ENCODE measurements at places on chromosomes 2 and 18.

GRCh38 chr2:162416446-162416845 is 72.5 kb downstream of the GCA start:
- DNase-seq, result no peak

- no peak for DNase-seq
Observed at GRCh38 chr2:96537734-96538486, 1.4 kb downstream of the ARID5A start.

GRCh38 chr2:230602562-230603230 is 109.9 kb upstream of the CAB39 start:
- DNase-seq, result no peak

DNA sequence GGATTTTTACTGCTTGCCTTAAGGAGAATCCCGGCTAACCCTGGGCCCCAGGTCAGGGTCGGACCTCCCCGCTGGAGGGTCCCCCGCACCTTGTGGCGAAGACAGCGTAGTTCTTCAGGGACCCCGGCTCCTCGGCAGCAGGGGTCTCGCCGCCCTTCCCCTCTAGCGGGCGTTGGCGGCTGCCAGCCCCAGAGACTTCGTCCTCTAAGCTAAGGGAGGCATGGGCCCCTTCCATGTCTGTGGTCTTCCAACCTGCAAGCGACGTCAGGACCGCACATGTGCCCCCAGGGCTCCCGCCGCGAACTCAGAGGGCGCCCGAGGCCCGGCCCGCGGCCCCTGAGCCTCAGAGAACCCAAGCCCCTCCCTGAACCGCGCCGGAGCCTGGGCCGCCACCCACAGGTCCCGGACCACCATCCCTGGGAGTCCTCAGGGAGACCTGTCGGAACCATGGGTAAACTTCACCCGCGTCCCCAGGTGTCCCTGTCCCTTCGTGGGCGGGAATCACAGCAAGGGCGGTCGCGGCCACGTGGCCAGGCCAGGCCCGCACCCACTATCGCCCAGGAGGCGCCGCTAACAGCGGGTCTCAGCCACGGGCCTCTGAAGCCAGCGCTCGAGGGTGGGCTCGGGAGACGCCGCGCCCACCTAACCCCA is 562 bp downstream of the ANKMY1 start:
- DNase-seq, result no peak

DNA sequence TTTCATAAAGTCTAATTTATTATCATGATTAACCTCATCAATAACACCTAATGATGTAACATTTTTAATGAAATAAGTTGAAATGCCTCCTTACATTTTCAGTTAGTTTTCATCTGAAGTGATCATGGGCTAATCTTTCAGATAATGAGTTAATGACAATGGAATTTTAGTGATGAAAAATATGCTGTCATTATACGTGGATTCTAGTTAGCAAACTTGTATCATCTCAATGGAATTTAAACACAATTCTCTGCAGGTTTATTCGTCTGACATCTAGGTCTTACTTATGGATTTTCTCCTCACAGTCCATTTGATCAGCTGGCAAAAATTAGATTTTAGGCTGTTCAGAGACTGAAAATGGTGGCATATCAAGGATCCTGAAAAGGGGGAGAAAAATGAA is 885.0 kb downstream of the SLC4A3 start:
- no peak for DNase-seq

DNA sequence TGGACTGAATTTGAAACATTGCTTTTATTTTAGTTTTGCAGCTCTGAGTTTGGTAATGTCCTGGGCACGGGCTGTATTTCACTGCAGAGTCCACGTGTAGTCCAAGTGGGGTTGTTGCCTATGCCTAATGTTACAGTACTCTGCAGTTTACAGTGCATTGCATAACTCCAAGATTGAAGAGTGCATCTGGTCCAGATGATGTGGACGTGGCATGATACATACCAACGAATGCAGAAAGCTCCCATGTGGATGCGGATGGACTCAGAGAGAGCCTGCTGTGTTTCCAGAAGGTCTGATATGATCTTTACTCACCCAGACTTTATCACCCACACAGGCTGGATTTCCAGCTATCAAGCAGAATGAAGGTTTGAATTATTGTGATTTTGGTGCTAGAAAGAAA is 44.4 kb upstream of the CCDC68 start:
- no peak for DNase-seq

DNA sequence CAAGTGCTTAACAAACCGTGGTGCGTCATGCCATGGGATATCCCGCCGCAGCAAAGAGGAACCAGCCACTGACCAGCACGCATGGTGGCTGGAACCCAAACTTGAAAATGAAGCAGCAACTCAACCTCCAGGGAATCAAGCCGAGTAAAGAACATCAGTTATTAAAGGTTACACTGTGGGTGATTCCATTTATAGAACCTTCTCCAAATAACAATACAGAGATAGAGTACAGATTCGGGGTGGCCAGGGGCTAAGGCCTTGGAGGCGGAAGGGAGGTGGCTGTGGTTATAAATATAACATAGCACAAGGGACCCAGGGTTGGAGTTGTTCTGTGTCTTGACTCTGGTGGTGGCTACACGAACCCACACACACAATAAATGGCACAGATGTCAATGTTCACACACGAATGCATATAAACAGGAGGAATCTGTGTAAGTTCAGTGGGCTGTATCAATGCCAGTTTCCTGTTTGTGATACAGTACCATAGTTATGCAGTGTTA is 123.1 kb downstream of the EIPR1 start:
- DNase-seq, result no peak

DNA sequence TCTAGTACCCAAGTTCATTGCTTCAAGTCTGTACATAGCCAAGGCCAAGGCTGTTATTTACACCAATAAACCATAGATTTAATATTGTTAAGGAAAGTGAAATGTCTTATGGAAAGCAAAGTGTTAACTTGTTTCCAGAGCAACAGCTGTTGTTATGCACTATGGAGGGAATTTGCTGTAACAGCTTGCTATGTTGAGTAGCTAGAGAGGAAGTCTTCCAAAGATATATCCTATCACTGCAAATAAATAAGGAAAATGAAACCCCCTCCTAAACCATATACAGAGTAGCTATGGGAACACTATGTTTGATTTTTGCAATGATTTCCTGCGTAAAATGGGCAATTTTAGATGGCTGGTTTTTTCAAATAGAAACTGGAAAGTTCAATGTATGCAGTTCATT is 21.1 kb downstream of the TMEM182 start:
- no peak for DNase-seq

GRCh38 chr2:97995026-97995733 is 568 bp downstream of the TMEM131 start:
- no peak for DNase-seq

DNA sequence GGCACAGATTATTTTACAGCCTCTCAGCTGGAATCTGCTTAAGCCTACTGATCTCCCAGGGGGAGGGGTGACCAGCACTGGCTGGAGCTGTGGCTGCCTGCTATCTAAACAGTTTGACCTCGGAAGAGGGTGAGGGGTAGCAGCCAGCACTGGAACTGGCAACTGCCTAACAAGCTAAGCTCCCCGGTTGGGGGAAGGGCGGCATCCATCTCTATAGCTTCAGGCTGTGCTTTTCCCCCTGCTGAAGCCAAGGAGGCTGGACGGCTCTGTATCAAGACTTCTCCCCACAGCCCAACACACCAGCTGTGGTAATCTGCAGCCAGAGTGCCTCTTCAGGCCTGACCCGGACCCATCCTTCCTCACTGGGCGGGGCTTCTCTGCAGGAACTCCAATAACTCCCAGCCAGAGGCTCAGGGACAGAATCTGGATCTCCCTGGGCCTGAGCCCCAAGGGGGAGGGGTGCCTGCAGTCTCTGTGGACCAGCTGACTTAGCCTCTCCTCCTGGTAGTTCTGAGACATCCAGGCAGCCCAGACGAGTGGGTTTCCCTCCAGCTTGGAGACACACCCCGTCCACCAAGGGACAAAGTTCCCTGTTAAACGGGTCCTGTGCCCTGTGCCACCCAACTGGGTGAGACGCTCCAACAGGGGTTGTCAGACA is 560.2 kb downstream of the LRP1B start:
- DNase-seq, result no peak

DNA sequence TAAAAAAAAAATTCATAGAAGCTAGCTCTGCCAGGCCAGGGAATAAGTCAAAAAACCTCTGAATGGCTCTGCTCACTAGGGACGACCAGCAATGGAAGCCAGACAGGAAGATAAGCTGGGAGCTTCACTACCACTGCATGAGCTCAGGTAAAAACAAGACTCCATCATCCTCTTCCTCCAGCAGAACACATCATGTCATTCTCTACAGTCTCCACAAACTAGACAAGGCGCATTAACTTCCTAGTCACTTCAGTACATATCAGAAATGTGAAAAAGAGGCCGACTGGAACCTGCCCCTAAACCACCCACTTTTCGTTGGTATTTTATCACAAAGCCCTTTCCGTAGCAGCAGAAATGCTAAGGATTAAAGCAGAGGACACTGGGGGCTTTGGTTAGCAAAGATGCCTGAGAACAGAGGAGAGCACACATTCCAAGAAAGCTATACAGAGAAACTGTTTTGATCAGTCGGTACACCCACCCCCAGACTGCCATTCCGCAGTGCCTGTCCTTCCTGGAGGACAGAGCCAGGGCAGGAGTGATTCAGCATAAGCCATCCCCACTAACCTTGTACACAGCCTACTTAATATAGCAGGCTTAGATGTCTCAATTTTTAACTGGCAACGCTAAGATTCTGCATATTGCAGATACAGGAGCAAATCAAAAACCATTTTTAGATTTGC is 53.4 kb downstream of the AAK1 start:
- DNase-seq, result no peak

DNA sequence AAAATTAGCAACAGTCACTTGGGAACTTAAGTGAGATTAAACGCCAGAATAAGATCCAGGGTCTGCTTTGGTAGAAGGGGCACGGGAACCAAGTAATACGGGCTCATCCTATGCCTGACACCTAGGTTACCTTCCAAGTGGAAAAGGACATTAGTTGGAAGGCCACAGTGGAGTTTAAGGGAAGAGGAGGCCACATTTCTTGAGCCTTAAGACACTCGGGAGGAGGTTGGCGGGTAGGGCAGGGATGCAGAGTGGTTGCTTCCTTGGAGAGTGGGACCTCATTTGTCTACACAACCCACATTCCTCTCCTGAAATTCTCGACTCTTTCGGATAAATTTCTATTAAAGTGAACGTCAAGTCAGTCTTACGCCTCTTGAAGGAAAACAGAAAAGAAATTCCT is 510 bp upstream of the DNAH6 start:
- no peak for DNase-seq

GRCh38 chr18:21112543-21113105 is 1.0 kb upstream of the ROCK1 start:
- no peak for DNase-seq

DNA sequence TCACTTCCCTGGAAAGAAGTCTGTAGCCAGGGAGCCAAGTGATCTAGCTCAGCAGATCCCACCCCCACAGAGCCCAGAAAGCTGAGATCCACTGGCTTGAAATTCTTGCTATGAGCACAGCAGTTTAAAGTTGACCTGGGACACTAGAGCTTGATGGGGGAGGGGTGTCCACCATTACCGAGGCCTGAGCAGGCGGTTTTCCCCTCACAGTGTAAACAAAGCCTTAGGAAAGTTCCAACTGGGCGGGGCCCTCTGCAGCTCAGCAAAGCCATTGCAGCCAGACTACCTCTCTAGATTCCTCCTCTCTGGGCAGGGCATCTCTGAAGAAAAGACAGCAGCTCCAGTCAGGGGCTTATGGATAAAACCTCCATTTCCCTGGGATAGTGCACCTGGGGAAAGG is 887.2 kb upstream of the LRATD1 start:
- DNase-seq, result no peak

DNA sequence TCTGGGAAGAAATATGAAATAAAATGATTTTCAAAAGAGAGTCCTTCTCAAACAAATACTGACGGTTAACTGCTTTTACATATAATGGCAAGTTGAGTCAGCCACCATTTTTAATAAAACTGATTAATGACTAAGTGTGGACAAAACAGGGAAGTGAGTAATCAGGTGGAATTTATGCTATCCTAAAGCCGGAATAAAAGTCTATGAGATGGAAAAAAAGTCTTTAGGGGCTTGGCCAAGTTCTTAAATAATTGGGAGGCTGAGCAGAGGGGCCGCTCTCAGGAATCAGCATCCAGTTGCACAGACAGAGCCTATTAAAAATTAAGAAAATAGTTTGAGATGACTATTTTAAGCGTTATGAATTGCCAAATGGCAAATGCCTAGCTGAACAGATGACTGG is 58.6 kb upstream of the AFF3 start:
- no peak for DNase-seq

- DNase-seq, result no peak
Observed at GRCh38 chr2:198753101-198753500, 704.6 kb downstream of the SATB2 start.

GRCh38 chr2:152283392-152283791 is 51.6 kb upstream of the FMNL2 start:
- no peak for DNase-seq

GRCh38 chr2:190722061-190722759 is 73.3 kb downstream of the NAB1 start:
- DNase-seq, result no peak

- no peak for DNase-seq
Observed at GRCh38 chr2:157875641-157876065, 477 bp downstream of the ACVR1 start.

DNA sequence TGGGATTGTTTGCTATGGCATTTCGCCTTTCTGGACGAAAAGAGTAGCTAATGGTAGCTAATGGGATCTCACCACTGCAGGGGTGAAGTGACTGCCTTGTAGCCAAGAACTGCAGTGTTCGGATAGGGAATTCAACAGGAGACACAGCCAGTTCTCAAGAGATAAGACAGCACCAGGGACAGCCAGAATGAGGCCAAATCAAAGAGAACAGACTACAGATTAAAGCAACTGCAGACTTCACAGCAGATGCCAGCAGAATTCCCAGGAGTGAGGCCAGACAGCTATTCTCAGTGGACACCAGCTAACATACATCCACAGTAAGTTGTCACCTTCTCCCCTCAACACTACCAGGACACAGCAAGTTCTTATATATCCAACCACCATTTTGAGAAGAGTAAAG is 124.0 kb downstream of the PLA2R1 start:
- no peak for DNase-seq

GRCh38 chr2:217302856-217303255 is 443.0 kb upstream of the TNP1 start:
- no peak for DNase-seq

DNA sequence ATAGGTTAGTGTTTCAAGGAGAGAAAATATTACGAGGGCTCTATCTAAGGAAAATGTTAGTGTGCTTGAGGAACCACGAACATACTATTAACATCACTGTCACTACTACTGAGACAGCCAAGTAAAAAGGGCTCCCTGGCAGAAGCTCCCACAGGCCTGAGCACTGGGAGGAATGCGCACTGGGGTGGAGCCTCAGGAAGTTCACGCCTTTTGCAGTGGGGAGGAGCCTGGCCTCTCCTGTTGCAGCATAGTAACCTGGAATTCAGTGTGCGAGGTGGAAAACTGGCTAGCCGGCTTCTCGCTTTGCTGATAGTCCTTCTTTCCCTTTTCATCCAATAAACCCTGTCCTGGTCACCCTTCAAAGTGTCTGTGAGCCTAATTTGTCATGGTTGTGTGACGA is 250.3 kb downstream of the ERBB4 start:
- DNase-seq, result no peak

- no peak for DNase-seq
Observed at GRCh38 chr18:6109743-6110142, 214.4 kb upstream of the TMEM200C start.
